ENCODE measurements at places on chromosomes 1 and 21. TPM values are rescaled to one million over a fixed set of nuclear protein-coding genes. Genes with fewer than 3 reads are reported as not detected.

GRCh38 chr1:41493117-41493536 is 8.6 kb upstream of the EDN2 start:
- H3K36me3 ChIP-seq, result no peaks in the 10 kb centered on the region
- peaks cover 8% of the 10 kb centered on the region for H3K4me1 ChIP-seq
- DNase-seq, result no peak
- no peak overlapping the region for H3K4me3 ChIP-seq
- no peak overlapping the region for H3K27ac ChIP-seq
- peaks cover 14% of the 10 kb centered on the region for H3K27me3 ChIP-seq

DNA sequence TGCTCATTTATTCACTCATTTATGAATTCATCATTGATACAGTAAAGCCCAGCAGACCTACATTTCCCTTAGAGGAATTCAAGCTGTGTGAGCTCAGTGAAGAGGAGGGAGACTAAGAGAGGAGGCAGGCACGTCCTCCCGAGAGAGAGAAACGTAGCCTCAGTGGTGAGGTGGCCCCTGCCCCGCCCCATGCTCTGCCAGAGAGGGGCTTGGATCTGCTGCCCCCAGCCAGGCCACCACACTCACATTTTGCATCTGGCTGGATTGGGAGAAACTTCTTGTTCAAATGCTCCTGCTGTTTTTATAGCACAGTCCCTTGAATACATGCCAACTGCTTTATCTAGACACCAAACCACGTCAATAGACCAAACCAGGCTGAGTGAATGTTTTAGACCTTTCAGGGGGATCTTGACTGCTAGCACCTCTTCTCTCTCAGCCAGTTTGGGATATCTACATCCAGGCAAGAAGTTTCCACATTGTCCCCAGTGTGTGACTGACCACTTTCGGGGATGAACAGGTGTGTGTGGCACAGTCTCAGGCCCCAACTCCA is 67.7 kb upstream of the AJAP1 start:
- H3K4me3 ChIP-seq, result no peak overlapping the region
- H3K4me1 ChIP-seq, result no peaks in the 10 kb centered on the region
- no peak overlapping the region for H3K27ac ChIP-seq
- H3K36me3 ChIP-seq, result no peaks in the 10 kb centered on the region
- DNase-seq, result no peak

DNA sequence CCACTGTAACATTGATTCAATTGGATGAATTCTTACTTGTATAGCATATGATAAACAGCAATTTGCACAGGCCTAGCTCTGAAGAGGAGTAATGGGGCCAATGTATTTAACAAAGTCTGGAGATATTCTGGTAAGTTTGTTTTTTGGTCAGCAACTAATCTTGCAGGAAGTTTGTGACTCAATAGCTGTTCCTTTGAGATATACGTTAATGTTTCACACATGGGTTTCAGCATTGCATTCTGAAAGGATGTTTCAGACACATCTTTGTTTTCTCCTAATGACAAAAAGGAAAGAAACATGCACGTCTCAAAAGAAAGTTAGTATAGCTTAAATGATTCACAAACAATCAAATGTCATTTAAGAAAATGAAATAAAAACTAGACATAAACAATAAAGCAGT is 49.0 kb downstream of the LTN1 start:
- no peak for DNase-seq
- no peak overlapping the region for H3K4me3 ChIP-seq
- H3K27ac ChIP-seq, result no peak overlapping the region
- peaks cover 30% of the 10 kb centered on the region for H3K36me3 ChIP-seq
- H3K27me3 ChIP-seq, result no peaks in the 10 kb centered on the region

DNA sequence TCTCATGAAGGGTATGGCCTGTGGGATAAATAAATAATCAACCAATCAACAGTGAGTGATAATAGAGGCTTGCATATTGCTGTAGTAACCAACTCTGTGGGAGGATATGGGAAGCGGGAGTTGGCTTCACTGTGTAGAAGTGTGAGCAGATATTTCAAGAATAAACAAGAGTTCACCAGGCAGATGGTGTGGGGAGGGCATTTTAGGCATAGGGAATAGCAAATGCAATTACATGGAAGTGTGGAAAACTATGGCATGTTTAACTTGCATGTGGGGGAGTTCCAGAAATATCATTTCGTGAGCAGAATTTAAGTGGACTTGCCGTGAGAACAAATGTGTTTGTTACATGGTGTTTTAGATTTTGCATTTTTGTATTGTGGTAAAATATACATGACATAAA is 95.2 kb downstream of the SPATA46 start:
- H3K36me3 ChIP-seq, result no peaks in the 10 kb centered on the region
- H3K4me1 ChIP-seq, result no peaks in the 10 kb centered on the region
- no peak overlapping the region for H3K27ac ChIP-seq
- no peak for DNase-seq

- no peak overlapping the region for H3K27ac ChIP-seq
- H3K27me3 ChIP-seq, result peaks cover 50% of the 10 kb centered on the region
- H3K4me3 ChIP-seq, result peak overlapping the region; percentile 10
- no peaks in the 10 kb centered on the region for H3K36me3 ChIP-seq
- no peaks in the 10 kb centered on the region for H3K4me1 ChIP-seq
Observed at GRCh38 chr1:47532921-47533792, 95.3 kb downstream of the FOXD2 start.

The EXOC8 gene
- 21.9 TPM for total RNA-seq

DNA sequence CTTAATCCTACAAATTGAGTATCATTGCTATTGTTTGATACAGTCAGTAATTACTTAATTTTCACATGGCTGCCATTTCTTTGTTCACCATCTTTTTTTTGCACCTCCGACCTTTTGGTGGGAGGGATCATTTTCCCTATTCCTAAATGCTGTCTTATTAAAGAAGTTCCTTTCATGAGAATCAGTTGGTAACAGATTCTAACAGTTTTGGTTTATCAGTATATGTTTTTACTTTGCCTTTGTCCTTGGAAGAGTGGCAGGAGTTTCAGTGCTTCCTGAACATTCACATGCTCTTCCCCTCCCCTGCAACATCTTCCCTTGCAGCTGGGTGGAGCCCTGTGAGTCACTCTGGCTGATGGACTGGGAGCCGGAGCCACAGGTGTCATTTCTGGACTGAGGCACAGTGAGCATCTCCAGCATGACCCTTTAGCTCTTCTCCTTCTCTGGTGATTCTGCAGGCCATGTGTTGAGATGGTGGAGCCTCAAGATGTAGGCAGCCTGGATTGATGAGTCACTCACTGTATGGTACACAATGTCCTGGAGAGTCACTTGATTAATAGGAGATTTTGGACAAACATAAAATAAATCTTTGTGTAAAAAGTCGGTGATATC is 217.7 kb downstream of the URB2 start:
- H3K36me3 ChIP-seq, result no peaks in the 10 kb centered on the region
- H3K27ac ChIP-seq, result no peak overlapping the region
- peaks cover 2% of the 10 kb centered on the region for H3K4me1 ChIP-seq
- DNase-seq, result no peak
- H3K27me3 ChIP-seq, result peaks cover 26% of the 10 kb centered on the region

DNA sequence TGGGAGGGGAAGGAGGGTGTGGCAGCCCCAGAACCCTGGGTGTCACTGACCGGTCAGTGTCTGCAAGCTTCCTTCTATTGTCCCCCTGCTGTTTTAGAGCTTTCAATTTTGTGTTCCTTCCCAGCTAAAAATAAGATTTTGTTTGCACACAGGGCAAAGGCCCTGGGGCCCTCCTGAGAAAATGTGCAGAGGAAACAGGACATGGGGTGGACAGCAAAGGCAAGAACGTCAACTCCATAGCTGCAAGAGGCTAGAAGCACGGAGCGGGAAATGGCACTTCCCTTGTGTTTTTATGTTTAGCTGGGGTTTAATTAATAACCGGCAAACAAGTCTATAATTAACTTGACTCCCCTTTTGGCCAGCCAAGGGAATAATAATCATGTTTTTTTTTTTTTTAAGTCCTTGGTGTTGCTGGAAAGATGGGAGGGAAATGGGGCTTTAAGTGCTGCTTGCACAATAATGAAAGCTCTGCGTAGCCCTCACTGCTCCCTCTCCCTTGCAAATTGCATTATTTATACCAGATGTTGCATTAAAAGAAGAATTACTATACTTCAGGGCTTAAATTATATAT is 261.4 kb upstream of the USP24 start:
- H3K4me3 ChIP-seq, result no peak overlapping the region
- no peaks in the 10 kb centered on the region for H3K4me1 ChIP-seq
- no peak for DNase-seq
- peaks cover 9% of the 10 kb centered on the region for H3K27me3 ChIP-seq

DNA sequence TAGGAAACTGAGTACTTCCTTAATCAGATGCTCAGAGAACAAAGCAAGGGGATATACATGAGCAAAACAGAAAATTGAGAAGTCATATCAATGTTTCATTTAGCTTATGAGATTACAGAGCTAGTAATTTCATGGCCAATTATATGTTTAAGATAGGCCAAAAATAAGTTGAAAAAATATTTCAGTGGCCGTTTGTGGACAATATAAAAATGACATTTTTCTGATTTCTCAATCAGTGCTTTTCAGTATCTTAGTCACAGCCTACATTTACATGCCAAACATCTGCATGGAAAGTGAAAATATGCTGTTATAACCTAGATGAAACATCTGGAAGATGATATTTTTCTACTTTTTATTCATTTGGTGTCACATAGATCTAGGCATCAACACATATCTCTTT is 192.5 kb downstream of the HLX start:
- H3K27me3 ChIP-seq, result peaks cover 2% of the 10 kb centered on the region
- no peak overlapping the region for H3K27ac ChIP-seq
- DNase-seq, result no peak
- H3K36me3 ChIP-seq, result no peaks in the 10 kb centered on the region
- H3K4me1 ChIP-seq, result peaks cover 1% of the 10 kb centered on the region

- H3K27me3 ChIP-seq, result no peaks in the 10 kb centered on the region
- peak overlapping the region; percentile 86 for H3K27ac ChIP-seq
- peaks cover 87% of the 10 kb centered on the region for H3K4me1 ChIP-seq
- DNase-seq, result peak; percentile 28
- H3K4me3 ChIP-seq, result peak overlapping the region; percentile 72
Observed at GRCh38 chr21:34987501-34988072, 61.5 kb downstream of the RUNX1 start.

All from activated CD4-positive, alpha-beta T cell treated with anti-CD3 and anti-CD28 coated beads, Interleukin-2, amount 10 ng/mL, durations not matched to agents 7 days and 5 days (primary cell).